ENCODE measurements at places on chromosomes 12 and 14.

- H3K36me3 ChIP-seq, result no peaks in the 10 kb centered on the region
- H3K4me1 ChIP-seq, result no peaks in the 10 kb centered on the region
- no peak overlapping the region for H3K4me3 ChIP-seq
- H3K27me3 ChIP-seq, result no peaks in the 10 kb centered on the region
- H3K27ac ChIP-seq, result no peak overlapping the region
- DNase-seq, result no peak
These were observed 219.1 kb upstream of the NPAS3 start for GRCh38 chr14:32719601-32720000.

- peak overlapping the region; percentile 24 for H3K4me3 ChIP-seq
- H3K4me1 ChIP-seq, result peaks cover 6% of the 10 kb centered on the region
- no peak overlapping the region for H3K27ac ChIP-seq
- H3K36me3 ChIP-seq, result no peaks in the 10 kb centered on the region
- no peak for DNase-seq
These were observed 27.0 kb upstream of the EID3 start for GRCh38 chr12:104276273-104277131.

DNA sequence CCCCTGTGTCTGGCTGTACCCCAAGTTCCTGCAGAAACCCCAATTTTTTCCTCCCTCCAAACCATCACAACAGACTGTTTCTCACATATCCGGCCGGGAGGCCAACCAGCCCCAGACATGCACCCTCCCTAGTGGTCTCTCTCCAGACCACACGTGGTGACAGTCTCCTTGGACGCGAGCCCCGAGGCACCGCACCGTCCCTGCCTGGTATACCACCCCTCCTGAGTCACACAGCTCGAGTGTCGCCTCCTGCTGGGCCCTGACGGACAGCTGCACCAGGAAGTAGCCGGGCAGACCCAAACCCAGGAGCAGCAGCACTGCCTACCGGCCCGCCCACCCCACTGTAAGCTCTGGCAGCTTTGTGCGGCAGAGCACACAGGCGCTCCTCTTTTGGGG lies 97.4 kb downstream of the RFLNA start:
- DNase-seq, result peak; percentile 22
- peaks cover 31% of the 10 kb centered on the region for H3K4me1 ChIP-seq
- peak overlapping the region; percentile 93 for H3K27ac ChIP-seq
- no peaks in the 10 kb centered on the region for H3K27me3 ChIP-seq
- H3K36me3 ChIP-seq, result peaks cover 16% of the 10 kb centered on the region

DNA sequence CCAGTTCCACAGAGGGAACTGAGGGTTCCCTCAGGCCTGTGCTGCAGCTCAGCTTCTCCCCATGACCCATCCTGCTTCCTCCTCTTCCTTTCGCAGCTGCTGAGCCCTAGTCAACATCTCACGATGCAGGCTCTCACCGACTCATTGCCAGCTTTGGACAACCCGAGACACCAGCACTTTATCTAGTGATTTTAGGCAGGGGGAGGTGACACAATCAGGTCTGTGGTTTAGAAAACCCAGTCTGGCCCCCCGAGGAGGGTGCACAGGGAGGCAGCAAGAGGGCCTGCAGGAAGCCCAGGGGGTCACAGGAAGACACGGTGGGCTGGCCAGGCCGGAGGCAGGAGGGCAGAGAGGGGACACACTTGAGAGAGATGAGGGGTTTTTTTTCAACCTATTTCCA lies 35.4 kb downstream of the DIO3 start:
- H3K4me3 ChIP-seq, result no peak overlapping the region
- H3K4me1 ChIP-seq, result peaks cover 13% of the 10 kb centered on the region
- no peaks in the 10 kb centered on the region for H3K27me3 ChIP-seq
- no peak for DNase-seq
- H3K27ac ChIP-seq, result peak overlapping the region; percentile 42
- H3K36me3 ChIP-seq, result no peaks in the 10 kb centered on the region

DNA sequence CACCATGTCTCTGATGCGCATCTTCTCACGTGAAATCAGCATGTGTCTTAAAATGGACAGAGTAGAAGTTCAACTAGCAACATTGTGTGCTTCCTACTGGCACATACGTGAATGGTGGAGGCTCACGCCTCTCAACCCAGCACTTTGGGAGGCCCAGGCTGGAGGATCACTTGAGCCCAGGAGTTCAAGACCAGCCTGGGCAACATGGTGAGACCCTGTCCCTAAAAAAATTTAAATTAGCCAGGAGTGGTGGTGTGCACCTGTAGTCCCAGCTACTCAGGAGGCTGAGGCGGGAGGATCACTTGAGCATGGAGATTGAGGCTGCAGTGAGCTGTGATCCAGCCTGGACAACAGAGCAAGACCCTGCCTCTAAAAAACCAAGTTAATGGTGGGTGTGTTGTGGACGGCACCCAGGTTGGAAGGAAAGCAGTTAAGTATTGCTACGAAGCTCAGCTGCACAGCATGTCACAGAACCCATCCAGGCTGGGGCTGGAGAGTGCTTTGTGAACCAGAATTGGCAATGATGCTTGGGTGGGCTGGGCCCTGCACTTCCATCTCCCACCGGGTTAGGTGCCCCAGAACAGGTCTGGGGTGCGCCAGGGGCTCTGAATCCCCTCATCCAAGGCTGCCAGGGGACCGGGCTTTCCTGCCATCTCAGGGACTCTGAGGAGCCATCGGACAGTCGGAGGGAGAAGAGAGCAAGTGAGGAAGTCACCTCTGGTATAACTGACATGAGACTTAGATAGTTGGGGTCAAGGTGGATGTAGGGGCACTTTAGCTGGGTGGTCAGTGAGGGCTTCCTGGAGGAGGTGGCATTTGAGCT lies 33.0 kb upstream of the ULK1 start:
- peaks cover 9% of the 10 kb centered on the region for H3K4me1 ChIP-seq
- no peak overlapping the region for H3K27ac ChIP-seq
- no peaks in the 10 kb centered on the region for H3K36me3 ChIP-seq
- no peak overlapping the region for H3K4me3 ChIP-seq

GRCh38 chr12:63930971-63931370 lies 86.5 kb downstream of the SRGAP1 start:
- no peaks in the 10 kb centered on the region for H3K36me3 ChIP-seq
- H3K27ac ChIP-seq, result no peak overlapping the region
- H3K4me3 ChIP-seq, result no peak overlapping the region
- no peaks in the 10 kb centered on the region for H3K4me1 ChIP-seq

DNA sequence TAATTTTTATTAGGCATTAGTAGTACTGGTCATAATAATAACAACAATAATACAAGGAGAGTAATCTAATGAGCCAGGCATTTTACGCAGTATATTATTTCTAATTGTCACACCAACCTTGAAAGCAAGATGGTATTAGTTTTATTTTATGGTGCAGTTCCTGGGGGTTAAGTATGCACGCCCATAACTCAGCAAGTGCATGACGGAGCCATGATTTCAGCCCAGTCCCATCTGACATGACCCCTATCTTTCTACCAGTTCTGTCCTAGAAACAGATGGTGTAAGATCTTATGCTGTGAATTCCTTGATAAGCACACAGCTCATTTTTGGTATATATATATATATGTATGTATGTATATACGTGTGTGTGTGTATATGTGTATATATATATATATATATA lies 106.0 kb downstream of the AEBP2 start:
- no peak for DNase-seq
- H3K27ac ChIP-seq, result no peak overlapping the region
- H3K36me3 ChIP-seq, result no peaks in the 10 kb centered on the region
- no peaks in the 10 kb centered on the region for H3K4me1 ChIP-seq

DNA sequence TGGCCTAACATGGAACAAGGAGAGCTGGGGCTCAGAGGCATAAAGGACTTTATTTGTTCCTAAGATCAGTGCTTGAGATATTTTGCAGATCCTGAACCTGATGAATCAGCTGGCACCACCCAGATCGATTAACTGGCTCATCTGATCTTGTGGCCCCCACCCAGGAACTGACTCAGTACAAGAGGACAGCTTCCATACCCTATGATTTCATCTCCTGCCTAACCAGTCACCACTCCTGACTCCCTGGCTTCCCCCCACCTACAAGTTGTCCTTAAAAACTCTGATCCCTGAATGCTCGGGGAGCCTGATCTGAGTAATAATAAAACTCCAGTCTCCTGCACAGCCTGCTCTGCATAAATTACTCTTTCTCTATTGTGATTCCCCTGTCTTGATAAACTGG lies 5.1 kb downstream of the C12orf56 start:
- H3K27ac ChIP-seq, result no peak overlapping the region
- H3K27me3 ChIP-seq, result no peaks in the 10 kb centered on the region
- H3K4me1 ChIP-seq, result no peaks in the 10 kb centered on the region
- no peak for DNase-seq

DNA sequence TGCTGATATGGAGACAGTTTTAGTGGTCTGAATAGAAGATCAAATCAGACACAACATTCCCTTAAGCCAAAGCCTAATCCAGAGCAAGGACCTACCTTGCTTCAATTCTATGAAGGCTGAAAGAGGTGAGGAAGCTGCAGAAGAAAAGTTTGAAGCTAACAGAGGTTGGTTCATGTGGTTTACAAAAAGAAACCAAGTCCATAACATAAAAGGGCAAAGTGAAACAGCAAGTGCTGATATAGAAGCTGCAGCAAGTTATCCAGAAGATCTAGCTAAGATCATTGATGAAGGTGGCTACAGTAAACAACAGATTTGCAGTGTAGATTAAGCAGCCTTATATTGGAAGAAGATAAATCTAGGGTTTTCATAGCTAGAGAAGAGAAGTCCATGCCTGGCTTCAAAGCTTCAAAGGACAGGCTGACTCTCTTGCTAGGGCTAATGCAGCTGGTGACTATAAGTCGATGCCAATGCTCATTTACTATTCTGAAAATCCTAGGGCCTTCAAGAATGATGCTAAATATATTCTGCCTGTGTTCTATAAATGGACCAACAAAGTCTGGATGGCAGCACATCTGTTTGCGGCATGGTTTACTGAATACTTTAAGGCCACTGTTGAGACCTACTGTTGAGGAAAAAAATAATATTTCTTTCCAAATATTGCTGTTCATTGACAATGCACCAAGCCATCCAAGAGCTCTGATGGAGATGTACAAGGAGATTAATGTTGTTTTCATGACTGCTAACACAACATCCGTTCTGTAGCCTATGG lies 361.0 kb downstream of the DPF3 start:
- DNase-seq, result peak; percentile 6
- no peak overlapping the region for H3K27ac ChIP-seq
- H3K36me3 ChIP-seq, result no peaks in the 10 kb centered on the region
- H3K4me1 ChIP-seq, result peaks cover 14% of the 10 kb centered on the region
- no peaks in the 10 kb centered on the region for H3K27me3 ChIP-seq

- no peak for DNase-seq
- H3K27ac ChIP-seq, result no peak overlapping the region
- no peaks in the 10 kb centered on the region for H3K27me3 ChIP-seq
- no peaks in the 10 kb centered on the region for H3K36me3 ChIP-seq
These were observed 12.1 kb downstream of the CSRP2 start for GRCh38 chr12:76866726-76867125.

DNA sequence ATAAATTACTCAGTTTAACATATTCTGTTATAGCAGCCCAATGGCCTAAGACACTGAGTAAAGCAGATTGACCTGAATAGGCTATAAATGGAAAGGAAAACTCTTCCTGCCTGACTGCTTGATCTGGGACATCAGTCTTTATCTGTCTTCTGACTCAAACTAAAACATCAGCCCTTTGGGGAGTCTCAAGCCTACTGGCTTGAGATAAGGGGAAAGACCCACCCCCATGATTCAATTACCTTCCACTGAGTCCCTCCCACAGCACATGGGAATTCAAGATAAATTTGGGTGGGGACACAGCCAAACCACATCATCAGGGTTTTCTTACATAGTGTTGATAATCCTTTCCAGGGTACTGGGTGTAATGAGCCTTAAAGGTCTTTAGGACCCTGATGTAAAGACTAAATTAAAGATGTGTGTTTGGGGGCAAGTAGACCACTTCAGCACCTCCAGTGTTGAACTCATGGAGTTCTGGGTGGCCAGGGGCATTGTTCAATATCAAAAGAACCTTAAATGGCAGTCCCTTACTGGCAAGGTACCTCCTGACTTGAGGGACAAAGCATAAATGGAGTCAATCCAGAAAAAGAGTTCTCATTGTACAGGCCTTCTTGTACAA lies 67.8 kb downstream of the TSHR start:
- DNase-seq, result no peak
- H3K4me3 ChIP-seq, result no peak overlapping the region
- no peaks in the 10 kb centered on the region for H3K4me1 ChIP-seq
- H3K27me3 ChIP-seq, result no peaks in the 10 kb centered on the region
- no peaks in the 10 kb centered on the region for H3K36me3 ChIP-seq

DNA sequence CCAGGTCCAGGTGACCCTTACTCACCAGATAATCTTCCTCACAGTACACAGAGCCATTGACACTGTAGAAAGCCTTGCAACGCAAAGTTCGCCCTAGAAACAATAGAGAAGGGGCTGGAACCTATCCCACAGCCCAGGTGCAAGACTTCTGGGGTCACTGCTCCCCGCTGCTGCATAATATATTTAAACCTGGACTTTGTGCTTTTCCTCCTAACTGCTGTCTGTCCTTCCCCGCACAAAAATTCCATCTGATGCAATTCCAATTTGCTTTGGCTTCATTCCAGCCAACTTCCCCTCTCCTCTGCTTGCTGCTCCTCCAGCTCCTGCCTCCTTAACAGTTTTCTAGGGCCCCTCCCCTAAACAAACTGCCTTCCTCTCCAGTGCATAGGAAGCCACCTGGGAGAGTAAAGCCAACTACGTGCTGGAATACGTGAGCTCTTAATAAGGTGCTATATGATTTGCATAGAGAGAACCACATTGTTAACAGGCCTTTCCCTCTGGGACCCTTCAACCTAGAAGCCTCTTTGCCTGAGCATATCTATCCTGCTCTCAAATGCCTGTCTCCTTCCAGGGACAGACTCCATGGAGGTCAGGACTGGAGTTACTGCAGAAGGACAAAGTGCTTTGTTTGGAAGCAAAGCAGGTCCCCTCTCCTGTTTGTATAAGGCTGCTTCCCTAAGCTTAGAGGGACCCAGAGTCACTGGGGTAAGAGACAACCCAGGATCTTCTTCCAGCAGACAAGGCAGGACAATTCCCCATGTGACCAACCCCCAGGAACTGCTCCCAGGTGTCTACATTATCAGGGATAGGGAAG lies 5.5 kb downstream of the AJUBA start:
- H3K27ac ChIP-seq, result peak overlapping the region; percentile 22
- H3K36me3 ChIP-seq, result no peaks in the 10 kb centered on the region
- no peak for DNase-seq
- no peak overlapping the region for H3K4me3 ChIP-seq
- peaks cover 16% of the 10 kb centered on the region for H3K4me1 ChIP-seq
- H3K27me3 ChIP-seq, result no peaks in the 10 kb centered on the region

- no peaks in the 10 kb centered on the region for H3K36me3 ChIP-seq
- no peak for DNase-seq
- no peaks in the 10 kb centered on the region for H3K4me1 ChIP-seq
- no peak overlapping the region for H3K27ac ChIP-seq
- no peaks in the 10 kb centered on the region for H3K27me3 ChIP-seq
These were observed 15.5 kb upstream of the MGP start for GRCh38 chr12:14901228-14901562.

DNA sequence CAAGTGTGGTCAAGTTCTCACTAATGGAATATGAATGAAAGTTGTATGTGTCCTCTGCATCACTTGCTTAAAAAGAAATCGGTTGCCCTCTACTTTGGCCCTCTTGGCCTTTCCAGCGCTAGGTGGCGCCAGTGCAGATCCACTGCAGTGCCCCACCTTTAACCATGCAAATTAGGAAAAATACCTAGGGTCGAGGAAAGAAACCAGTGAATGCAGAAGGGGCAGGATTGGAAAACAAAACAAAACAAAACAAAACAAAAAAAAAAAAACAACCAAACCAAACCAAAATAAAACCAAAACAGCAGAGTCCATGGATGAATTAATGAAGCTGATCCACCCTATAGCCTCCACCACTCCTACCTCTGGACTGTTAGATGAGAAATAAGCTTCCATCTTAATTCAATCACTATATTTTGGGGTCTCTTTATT lies 12.9 kb upstream of the NEMF start:
- no peak overlapping the region for H3K4me3 ChIP-seq
- H3K36me3 ChIP-seq, result no peaks in the 10 kb centered on the region
- H3K27ac ChIP-seq, result no peak overlapping the region
- DNase-seq, result peak; percentile 90
- peaks cover 3% of the 10 kb centered on the region for H3K4me1 ChIP-seq

Measured in Peyer's patch (tissue), 4 donors.